Islet precursor cell (in vitro differentiated cells): ENCODE measurements at places on chromosomes 12 and 14.

- DNase-seq, result peak; percentile 76
Measured at GRCh38 chr14:85529803-85530574, at the start of gene FLRT2. Gene FLRT2 (plus strand): TSS chr14:85530144. CDS start chr14:85621515, 91,371 bp downstream.

DNA sequence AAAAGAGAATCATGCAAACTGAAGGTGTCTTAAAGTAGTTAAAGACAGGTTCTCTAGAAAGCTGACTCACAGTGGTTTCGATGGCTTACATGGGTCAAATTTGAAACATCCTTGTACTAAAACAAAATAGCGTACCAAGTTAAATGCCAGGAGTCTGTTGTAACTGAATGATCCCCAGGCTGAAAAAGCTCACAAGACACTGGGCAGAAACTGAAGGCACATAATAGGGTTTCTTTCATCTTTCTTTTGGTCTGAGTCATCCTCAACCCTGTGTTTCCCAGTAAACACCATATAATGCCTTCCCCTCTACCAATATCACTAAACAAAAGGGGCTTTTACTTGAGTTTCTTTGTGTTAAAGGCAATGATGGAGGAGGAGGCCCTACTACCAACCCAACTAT lies 12.8 kb downstream of the ZFYVE1 start:
- no peak for DNase-seq

- no peak for DNase-seq
Measured at GRCh38 chr12:132276066-132276826, 53.1 kb downstream of the GALNT9 start.

DNA sequence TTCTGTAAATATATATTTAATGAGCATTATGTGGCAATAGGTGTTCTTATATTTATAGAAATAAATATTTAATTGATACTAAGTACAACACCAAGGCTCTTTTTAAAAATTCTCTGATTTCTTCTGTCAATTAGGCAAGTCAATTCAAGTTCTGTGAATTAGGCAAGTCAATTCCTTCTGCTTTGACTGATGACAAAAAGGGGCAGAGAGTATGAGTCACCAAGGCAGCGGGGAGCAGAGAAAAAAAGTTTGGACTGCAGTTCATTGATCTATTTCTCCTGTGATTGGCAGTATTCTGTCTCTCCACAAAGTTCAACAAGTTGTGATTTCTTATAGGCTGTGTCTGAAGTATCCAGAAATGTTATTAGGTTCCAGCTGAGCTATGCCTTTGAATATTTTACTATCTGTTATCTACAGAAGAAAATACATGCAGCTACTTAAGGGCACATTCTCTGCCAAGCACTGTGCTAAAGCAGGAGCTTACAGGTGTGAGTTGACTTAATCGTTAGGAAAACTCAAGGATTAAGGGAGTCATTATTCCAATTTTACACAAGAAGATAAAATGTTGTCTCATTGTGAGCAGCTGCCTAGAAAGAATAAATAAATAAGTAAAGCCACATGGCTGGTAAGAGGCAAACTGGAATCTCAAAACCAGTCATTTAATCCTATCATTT lies 206.4 kb upstream of the ALG10B start:
- no peak for DNase-seq

DNA sequence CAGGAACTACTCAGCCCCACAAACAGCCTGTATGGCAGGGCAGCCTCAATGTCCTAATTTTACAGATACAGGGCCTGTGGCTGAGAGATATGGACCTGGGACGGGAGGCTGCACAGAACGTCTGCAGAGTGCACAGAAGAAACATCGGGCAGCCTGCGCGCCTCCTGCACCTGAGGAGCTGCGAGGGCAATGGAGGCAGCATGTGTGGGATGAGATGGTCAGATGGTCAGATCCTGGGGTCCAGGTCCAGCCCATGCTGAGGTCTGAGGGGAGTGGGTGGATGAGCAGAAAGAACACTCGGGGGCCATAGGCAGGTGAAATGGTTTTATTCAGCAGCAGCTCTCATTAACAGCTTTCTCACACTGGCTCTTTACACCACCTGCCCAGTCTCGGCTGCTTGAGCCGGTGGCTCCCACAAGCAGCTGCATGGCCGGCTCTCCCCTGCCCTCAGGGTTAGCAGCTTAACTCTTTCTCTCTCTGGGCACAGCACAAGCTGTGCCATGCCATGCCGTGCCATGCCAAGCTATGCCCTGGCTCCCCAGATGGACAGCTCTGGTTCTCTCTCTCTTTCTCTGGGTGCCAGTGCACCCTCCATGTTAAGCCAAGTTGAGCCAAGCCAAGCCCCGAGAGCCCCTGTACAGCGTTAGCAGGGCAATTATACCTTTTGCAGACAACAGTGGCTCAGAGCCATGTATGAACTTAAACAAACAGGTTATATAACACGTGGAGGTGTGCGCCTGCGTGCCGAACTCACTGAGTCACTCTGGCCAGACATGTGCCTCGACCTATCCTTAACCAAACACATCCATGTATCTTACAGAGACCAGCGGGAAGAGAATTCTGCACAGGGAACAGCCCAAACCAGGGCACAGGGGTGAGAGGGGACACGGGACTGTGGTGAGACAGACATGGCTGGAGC lies 47.6 kb downstream of the RIMBP2 start:
- no peak for DNase-seq

- no peak for DNase-seq
Measured at GRCh38 chr12:64877363-64878004, 53.0 kb downstream of the TBC1D30 start.
